Neuronal stem cell (in vitro differentiated cells): ENCODE measurements at places on chromosomes 5 and 9.

DNA sequence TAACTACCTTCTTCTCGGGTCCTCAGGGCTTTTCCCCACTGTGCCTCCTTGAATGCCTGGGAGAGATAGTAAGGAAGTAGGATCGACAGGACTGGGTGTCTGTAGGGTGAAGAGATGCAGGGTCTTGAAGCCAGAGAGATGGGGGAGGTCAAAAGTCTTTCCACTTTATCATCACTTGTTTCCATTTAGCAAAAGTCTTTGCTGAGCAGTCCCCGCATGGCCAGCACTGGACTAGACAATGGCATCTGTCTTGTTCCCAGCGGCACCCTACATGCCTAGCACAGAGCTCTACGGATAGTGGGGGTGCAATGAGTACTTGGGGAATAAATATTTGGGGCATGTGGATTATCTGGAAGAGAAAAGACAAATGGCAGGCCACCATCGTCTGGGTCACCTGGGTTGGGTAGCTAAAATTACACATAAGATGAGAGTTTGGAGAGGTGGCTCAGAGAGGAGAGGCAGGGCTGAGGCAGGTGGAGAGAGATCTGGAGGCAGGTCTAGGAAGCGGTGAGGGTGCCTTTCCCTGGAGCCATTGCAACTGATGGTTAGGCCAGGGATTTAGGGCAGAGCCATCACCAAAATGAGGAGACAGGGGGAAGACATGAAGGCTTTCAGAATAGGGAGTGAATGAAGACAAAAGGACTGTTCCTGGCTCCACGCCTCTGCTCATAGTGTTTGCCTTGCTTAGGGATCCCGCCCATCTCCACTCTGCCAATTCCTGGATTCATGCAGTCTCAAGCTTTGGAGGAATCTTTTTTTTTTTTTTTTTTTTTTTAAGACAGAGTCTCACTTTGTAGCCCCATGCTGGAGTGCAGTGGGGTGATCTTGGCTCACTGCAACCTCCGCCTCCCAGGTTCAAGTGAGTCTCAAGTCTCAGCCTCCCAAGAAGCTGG is 250.8 kb upstream of the KLF4 start:
- DNase-seq: no peak

DNA sequence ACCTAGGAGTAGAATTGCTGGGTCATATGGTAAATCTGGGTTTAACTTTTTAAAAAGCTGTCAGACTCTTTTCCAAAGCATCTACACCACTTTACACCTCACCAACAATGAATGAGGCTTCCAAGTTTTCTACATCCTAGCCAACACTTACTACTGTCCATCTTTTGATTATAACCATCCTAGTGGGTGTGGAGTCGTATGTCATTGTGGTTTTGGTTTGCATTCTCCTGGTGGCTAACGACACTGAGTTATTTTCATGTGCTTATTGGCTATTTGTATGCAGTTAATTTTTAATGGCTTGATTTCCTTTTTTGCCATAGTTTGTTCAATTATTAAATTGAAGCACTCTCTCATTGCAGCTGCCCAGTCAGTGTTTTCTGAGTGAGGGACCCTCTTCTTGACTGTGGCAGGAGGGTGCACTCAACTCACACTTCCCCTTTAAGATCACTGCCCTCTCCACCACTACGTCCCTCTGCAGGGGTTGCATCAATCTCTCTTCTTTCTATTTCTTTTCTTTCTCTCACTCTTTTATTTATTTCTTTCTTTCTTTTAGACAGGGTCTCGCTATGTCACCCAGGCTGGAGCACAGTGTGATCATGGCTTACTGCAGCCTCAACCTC is 182.3 kb downstream of the C9orf152 start:
- no peak for DNase-seq

- no peak for DNase-seq
Observed at GRCh38 chr5:150122158-150122510, 33.5 kb downstream of the PDGFRB start.

DNA sequence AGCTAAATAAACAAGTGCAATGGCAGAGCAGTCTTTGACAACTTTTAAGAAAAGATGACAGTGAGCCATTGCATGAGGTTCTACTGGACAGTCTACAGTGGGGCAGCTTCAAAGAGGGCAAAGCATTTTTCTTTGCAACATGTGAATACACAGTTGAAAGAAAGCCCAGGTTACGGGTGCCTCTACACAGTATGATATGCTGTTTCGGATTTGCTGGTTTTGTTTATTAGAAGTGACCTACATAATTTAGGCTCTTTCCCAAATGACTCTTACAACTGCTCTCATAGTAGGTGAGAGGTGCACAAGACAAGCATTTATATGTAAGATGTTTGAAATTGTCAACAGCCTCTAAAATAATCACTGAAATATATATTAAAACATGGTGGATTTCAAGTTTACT is 62.4 kb downstream of the MEF2C start:
- DNase-seq: no peak

DNA sequence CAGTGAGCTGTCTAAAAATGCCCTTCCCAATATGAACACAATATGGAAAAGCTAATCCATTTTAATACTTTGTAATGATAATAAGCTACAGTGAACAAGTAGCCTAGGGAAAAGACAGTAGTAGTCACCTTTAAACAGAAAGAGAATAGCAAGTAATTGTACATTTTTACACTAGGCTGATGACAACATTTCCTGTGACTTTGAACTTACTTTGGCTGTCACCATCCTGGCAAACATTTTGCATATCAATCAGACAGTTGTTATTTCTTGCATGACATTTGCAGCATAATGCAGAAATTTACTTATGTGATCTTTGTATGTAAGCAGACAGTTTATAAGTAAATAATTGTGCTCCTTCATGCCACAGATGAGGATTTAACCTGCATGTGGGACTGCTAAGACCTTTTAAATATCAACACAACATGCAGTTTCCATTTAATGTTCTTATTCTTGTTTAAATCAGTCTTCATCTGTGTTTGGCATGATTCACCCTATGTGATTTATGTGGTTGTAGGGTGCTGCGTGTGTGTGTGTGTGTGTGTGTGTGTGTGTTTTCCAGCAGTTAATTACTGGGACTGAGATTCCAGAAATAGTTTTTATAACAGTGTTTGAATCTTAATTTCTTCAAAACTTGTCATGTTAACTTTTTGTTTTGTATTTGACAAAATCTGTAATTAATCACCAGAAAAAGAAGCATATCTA is 997.1 kb upstream of the ARRDC3 start:
- no peak for DNase-seq

GRCh38 chr9:81070689-81071088 is 618.7 kb downstream of the TLE1 start:
- DNase-seq: no peak

- DNase-seq: no peak
Observed at GRCh38 chr9:112170235-112170634, 4.9 kb downstream of the SUSD1 start.

DNA sequence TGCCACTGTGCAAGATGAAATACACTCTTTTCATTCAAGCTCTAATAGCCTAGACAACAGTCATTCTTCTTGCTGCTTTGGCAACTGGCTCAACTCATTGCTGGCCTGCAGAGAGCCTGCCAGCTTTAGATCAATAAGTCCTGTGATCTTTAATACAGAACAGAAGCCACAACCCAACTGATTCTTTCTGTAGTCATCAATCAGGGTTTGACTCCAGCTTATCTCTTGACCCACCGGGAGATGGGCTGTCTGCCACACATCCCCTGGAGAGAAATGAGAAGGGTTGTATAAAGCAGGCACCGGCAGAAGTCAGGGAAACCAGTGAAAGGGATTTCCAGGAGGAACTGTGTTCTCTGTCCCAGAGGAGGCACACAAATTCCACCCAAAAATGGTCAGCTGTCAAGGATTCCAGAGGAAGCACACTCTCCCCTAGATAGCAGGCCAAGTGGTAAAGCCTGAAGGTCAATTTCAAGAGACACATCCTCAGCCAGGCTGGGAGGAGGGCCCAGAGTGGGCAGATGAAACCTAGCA is 24.5 kb downstream of the LHFPL2 start:
- no peak for DNase-seq

DNA sequence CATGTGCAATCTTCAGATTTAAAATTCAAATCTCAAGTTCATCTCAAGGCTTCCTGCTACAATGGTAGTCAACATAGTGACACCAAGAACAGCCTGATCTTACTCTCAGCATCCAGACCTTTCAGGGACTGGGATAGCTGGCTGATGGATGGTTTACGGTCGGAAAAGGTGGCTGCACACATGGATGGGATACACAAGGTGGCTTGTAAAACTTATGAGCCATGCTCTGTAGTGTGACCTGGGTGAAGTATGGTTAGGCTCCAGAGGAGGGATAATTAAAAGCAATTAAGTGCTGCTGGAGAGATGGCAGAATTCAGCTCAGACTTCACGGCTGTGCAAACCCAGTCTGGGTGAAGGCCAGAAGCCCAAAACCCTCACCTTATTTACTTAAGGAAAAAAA is 379.5 kb downstream of the NFIB start:
- DNase-seq: no peak

DNA sequence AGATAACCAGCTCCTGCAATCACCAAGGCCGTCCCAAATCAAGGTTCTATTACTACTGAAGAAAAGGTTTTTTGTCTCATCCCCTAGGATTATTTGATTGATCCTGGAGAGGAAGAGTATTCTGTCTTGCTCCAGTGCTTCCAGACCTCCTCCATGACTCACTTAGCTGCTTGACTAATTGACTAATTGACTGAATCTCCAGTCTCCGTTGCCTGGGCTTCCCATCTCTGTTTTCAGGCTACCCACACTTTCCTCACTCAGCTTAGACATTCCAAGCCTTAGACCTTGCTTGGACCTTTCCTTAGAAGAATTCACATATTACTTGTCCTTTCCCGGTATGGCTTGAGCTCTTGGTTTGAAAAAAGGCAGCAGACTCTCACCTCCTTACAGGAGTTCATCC is 60.6 kb downstream of the FRMD3 start:
- DNase-seq: no peak
